ENCODE measurements at places on chromosomes 6 and 20.

GRCh38 chr6:152854086-152854795, 103.6 kb downstream of the VIP start:
- no peak overlapping the region for H3K27ac ChIP-seq
- no peaks in the 10 kb centered on the region for H3K4me1 ChIP-seq
- no peak for DNase-seq
- H3K36me3 ChIP-seq, result no peaks in the 10 kb centered on the region
- no peaks in the 10 kb centered on the region for H3K27me3 ChIP-seq

- H3K27ac ChIP-seq, result no peak overlapping the region
- DNase-seq, result no peak
- H3K36me3 ChIP-seq, result no peaks in the 10 kb centered on the region
- no peaks in the 10 kb centered on the region for H3K27me3 ChIP-seq
Observed at GRCh38 chr6:73564578-73565345, 43.9 kb upstream of the EEF1A1 start.

GRCh38 chr20:36035745-36036144, 67.4 kb downstream of the CNBD2 start:
- no peaks in the 10 kb centered on the region for H3K27me3 ChIP-seq
- H3K4me1 ChIP-seq, result no peaks in the 10 kb centered on the region
- DNase-seq, result no peak
- no peak overlapping the region for H3K27ac ChIP-seq
- H3K36me3 ChIP-seq, result no peaks in the 10 kb centered on the region

GRCh38 chr20:19706463-19706862, 51.6 kb upstream of the RIN2 start:
- DNase-seq, result no peak
- H3K27me3 ChIP-seq, result no peaks in the 10 kb centered on the region
- peaks cover 7% of the 10 kb centered on the region for H3K36me3 ChIP-seq
- no peak overlapping the region for H3K4me3 ChIP-seq

DNA sequence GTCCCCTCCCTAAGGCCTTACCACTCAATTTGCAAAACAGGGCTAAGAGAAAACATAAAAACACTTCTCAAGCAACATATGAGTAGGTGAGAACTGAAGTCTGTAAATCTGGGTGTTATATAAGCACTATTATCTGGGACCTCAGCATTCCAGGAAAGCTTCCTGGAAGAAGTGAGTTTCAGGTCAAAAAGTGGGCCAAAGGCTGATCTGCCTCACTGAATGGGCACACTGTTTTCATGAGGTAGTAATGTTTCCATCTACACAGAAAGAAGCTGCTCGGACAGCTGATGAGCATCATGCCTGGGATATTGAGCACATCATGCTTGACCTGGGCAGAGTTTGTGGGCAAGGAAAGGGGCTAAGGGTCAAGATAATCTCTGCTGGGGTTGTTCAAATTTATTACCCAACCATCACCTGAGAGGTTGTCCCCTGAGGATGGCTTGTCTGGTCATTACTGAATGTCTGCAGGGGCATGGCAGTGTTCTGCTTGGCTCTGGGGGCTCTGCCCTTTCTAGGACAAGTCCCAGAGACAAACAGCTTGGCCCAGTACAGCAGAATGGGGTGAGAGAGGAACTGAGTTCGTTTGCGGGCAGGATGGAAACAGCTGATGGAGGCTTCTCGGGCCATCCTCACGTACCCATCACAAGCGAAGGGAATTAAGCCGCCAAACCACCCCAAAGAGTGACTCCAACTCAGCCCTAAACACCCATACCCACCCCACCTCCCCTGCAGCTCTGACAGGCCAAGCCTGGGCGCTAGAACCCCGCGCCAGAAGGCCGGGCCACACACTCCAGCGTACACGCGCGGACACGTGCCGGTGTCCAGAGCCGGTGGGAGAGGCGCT, 1.2 kb upstream of the SYNJ2 start:
- H3K4me3 ChIP-seq, result peak overlapping the region; percentile 86
- H3K4me1 ChIP-seq, result no peaks in the 10 kb centered on the region
- no peaks in the 10 kb centered on the region for H3K27me3 ChIP-seq
- H3K36me3 ChIP-seq, result no peaks in the 10 kb centered on the region
- peak overlapping the region; percentile 85 for H3K27ac ChIP-seq
- no peak for DNase-seq

GRCh38 chr6:71523548-71523947, 234.9 kb downstream of the OGFRL1 start:
- DNase-seq, result no peak
- H3K27ac ChIP-seq, result no peak overlapping the region
- peaks cover 8% of the 10 kb centered on the region for H3K4me1 ChIP-seq
- no peaks in the 10 kb centered on the region for H3K36me3 ChIP-seq
- H3K4me3 ChIP-seq, result no peak overlapping the region

- peaks cover 100% of the 10 kb centered on the region for H3K4me1 ChIP-seq
- H3K4me3 ChIP-seq, result peak overlapping the region; percentile 17
- peak overlapping the region; percentile 80 for H3K27ac ChIP-seq
- DNase-seq, result no peak
- H3K36me3 ChIP-seq, result no peaks in the 10 kb centered on the region
- no peaks in the 10 kb centered on the region for H3K27me3 ChIP-seq
Observed at GRCh38 chr6:108656836-108657235, 96.1 kb downstream of the FOXO3 start.

DNA sequence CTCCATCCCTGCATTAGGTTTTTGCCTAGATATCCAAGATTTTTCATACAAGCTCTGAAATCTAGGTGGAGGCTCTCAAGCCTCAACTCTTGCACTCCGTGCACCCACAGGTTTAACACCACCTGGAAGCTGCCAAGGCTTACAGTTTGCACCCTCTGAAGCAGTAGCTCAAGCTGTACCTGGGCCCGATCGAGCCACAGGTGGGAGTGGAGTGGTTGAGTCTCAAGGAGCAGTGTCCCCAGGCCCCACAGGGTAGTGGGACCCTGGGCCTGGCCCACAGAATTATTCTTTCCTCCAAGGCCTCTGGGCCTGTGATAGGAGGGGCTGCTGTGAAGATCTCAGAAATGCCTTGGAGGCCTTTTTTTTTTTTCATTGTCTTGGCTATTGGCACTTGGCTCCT, 973.5 kb upstream of the MAP3K7 start:
- H3K4me3 ChIP-seq, result no peak overlapping the region
- H3K4me1 ChIP-seq, result no peaks in the 10 kb centered on the region
- H3K27me3 ChIP-seq, result no peaks in the 10 kb centered on the region
- H3K36me3 ChIP-seq, result no peaks in the 10 kb centered on the region

DNA sequence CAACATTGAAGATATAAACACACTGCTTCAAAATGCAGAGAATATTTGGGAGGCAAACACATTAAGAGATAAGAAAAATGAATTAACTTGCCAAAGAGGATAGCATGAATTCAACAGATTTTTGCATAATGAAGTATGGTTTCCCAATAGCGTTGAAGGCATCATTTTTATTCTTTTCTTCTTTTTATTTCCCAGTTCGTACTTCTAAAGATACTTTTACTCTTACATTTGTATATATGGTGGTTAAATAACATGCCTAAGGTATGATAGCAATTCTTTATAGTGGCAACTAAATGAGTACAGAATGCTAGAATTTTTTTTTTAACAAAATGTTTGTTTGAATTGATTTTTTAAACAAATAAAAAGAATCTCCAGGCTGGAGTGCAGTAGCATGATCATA, 473.4 kb upstream of the MARCKS start:
- DNase-seq, result no peak
- H3K4me1 ChIP-seq, result peaks cover 2% of the 10 kb centered on the region
- H3K27ac ChIP-seq, result no peak overlapping the region
- no peak overlapping the region for H3K4me3 ChIP-seq

GRCh38 chr20:64194269-64194668, 30.0 kb downstream of the MYT1 start:
- no peak for DNase-seq
- no peaks in the 10 kb centered on the region for H3K36me3 ChIP-seq
- no peak overlapping the region for H3K4me3 ChIP-seq
- no peak overlapping the region for H3K27ac ChIP-seq
- H3K4me1 ChIP-seq, result no peaks in the 10 kb centered on the region

DNA sequence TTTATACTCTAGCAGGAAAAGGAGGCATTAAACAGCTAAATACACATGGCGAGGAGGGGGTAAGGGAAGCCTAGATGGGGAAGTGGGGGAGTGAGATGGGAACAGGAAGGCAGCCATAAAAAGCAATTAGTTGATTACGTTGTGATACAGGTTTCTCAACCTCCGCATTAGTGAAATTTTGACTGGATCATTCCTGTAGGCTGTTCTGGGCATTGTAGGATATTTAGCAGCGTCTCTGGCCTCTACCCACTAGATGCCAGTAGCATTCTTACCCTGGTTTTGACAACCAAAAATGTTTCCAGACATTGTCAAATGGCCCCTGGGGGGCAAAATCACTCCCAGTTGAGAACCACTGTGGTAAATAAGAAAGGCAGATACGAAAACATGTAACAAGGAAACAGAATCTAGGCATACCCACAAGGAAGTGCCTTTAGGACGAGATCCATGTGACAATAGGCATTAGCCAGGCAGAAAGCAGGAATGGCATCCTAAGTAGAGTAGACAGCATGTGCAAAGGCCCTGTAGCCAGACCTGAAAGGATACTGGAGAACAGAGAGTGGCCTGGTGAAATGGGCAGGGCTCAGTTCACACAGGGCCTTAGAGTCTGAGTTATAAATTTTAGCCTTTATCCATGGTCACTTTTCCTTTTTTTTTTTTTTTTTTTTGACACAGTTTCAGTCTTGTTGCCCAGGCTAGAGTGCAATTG, 25.8 kb upstream of the PTPN1 start:
- H3K4me1 ChIP-seq, result peaks cover 8% of the 10 kb centered on the region
- H3K27me3 ChIP-seq, result no peaks in the 10 kb centered on the region
- H3K27ac ChIP-seq, result peak overlapping the region; percentile 75
- DNase-seq, result no peak
